ENCODE measurements at places on chromosomes 1 and 21.

- no peak for DNase-seq
Observed at GRCh38 chr1:210739627-210740026, 394.3 kb downstream of the KCNH1 start.

- no peak for DNase-seq
Observed at GRCh38 chr21:20968391-20968790, 29.8 kb upstream of the NCAM2 start.

- no peak for DNase-seq
Observed at GRCh38 chr1:15918962-15919715, 56.8 kb downstream of the ZBTB17 start.

- no peak for DNase-seq
Observed at GRCh38 chr1:2224170-2224584, 3.9 kb upstream of the SKI start.

DNA sequence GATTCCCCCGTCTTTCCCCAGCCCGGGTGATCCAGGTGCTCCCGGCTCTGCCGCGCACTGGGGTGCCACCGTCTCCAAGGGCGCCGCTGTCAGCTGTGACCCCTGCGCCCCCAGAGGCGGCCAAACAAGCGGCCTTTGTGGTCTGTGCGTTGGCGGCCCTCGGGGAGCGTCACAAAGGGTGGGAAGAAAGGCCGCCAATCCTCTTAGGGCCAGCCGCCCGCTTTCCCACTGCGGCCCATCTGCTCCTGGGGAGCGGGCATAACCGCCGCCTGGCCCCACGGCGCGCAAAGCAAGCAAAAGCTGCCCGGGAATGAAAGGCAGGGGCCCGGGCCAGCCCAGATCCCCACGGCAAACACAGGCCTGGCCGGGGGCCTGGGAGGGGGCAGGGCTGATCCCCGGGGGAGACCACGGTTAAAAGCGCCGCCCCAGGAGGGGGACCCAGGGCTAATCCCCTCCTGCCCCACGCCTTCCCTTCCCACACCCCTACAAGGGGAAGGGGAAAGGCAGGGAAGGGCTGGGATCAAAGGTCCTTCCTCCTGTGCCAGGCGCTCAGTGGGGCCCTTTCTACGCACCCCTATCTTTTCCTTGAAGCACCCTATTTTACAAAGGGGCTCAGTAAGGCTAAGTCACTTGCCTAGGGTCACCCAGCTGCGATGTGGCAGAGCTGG, 24.0 kb downstream of the C1QB start:
- DNase-seq = no peak

- DNase-seq = no peak
Observed at GRCh38 chr1:179826626-179827280, 50.9 kb downstream of the TOR1AIP2 start.

DNA sequence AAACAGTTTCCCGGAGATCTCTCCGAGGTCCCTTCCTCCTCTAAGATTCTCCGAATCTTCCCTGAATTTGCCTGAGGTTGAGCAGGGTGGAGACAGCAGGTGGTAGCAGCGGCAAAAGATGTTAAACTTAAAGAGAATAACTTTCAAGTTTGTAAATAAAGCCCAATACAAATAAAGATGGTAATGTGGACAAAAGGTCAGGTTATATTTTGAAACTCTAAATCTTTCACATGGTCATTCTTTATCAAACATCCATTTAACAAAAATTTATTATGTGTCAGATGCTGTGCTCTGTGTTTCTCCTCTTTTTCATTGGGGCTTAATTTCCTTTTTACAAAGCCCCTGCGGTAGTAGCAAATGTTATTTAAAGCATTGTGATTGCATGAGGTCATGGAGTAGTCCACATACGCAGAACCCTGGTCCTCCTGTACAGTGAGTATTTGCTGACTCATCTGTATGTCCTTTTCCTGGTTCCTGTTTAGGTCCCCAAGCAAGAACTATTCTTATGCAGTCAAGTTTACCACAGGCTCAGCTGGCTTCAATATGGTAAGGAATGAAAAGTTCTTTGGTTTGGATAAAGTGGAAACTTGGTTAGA, 119.2 kb downstream of the ITSN1 start:
- no peak for DNase-seq
